ENCODE measurements at places on chromosomes 2 and 18. TPM values are rescaled to one million over a fixed set of nuclear protein-coding genes. Genes with fewer than 3 reads are reported as not detected.

Gene IL36RN
- polyA plus RNA-seq = 0.16 TPM

- no peak for DNase-seq
Observed at GRCh38 chr2:239110595-239111048, 262.7 kb downstream of the TWIST2 start.

DNA sequence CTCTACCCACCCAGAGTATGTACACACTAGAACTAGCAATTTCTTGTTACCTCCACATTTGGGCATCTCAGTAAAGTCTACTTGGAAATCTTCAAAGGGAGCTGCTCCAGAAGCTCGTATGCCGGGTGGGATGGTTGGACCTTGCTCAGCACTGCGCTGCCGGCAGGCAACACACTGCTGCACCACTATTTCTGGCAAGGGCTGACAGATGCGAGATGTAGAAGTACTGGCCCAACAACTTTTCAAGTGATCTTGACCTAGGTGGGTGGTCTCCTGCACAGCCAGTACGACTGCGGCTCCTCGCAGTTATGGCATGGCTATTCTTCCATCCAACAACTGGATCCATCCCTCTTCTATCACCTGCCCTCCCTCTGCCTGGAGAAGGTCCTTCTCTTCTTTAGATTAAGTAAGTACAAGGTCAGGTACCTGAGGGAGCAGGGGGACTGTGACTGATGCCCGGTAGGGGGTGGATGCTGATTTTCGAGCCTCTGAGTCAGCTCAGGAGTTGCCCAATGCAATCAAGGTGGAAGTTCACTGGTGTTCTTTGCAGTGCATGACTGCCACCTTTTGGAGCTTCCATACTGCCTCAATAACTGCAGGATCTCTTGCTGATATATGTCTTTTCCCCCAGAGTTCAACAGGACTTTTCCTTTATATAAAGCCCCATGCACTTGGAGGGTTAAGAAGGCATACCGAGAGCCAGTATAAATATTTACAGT is 100.4 kb upstream of the SLC1A4 start:
- DNase-seq = no peak

- DNase-seq = peak; percentile 74
Observed at GRCh38 chr2:71190656-71191569, 36.0 kb downstream of the PAIP2B start.

- no peak for DNase-seq
Observed at GRCh38 chr2:66426244-66427111, 8.4 kb upstream of the MEIS1 start.

Gene B3GNT7
- 0.44 TPM for polyA plus RNA-seq

GRCh38 chr2:56912490-56912889 is 728.7 kb downstream of the CCDC85A start:
- no peak for DNase-seq

GRCh38 chr18:2293109-2293839 is 278.0 kb downstream of the METTL4 start:
- no peak for DNase-seq

- no peak for DNase-seq
Observed at GRCh38 chr2:161173541-161174194, 13.4 kb downstream of the TANK start.

- DNase-seq = peak; percentile 54
Observed at GRCh38 chr18:34957119-34957863, 83.9 kb upstream of the MAPRE2 start.

GRCh38 chr2:147610496-147611040 is 234.3 kb upstream of the ACVR2A start:
- DNase-seq = no peak

Gene IMMT
- 67.1 TPM for polyA plus RNA-seq

GRCh38 chr18:13178197-13178596 is 40.4 kb upstream of the LDLRAD4 start:
- no peak for DNase-seq

GRCh38 chr2:224638301-224638823 is 53.2 kb upstream of the CUL3 start:
- DNase-seq = peak; percentile 22

- no peak for DNase-seq
Observed at GRCh38 chr2:178787155-178787554, 20.1 kb downstream of the TTN start.

GRCh38 chr2:20916604-20917286 is 93.8 kb upstream of the LDAH start:
- peak; percentile 55 for DNase-seq

Gene STAT4
- polyA plus RNA-seq = 0.59 TPM

DNA sequence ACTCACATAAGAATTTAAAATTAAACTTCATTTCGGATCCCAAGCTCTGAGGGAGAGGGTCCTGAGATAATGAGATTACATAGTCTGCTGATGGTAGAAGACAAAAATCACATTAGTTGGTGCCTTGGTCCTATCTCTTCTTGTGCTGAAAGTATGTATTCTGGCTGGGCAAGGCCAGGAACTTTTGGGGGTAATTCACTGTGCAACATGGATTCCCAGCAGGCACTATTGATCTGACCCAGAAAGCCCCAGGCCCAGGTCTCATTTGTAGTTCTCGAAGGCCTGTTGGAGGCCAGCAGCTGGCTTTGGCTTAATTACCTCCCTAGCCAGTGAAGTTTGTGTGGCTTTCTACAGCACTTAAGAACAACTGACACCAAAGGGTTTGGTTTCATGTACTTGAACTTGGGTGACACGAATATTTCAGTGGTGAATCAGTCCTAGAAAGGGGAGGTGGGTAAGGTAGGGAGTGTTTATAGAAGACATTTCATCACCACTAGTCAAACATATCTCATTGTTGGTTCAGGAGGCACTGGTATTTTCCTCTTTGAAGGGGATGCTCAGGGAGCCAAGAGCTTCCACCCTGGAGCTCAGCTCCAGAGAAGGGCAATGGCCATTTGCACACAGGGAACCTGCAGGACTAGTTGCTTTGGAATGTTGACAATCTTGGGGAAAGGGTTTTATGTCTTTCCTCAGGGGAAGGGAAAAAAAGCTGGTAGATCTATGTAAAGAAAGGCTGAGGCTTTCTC is 217.8 kb downstream of the OSR1 start:
- no peak for DNase-seq

Gene CHRNG
- polyA plus RNA-seq = 94.8 TPM

DNA sequence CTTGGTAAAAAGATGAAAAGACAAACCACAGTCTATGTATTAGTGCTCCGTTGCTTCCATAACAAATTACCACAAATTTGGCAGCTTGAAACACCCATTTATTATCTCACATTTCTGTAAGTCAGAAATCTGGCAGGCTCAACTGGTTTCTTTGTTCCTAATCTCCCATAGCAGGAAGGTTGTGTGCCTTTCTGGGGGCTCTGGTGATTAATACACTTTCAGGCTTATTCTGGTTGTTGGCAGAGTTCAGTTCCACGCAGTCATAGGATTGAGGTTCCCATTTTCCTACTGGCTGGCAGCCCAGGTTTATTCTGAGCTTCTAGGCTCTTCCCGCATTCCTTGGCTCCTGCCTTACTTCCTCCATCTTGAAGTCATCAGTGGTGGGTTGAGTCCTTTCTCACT is 189.3 kb downstream of the ANAPC1 start:
- peak; percentile 97 for DNase-seq

Gene GAD1
- polyA plus RNA-seq = 0.79 TPM

GRCh38 chr2:223538920-223539440 is 63.2 kb downstream of the SCG2 start:
- DNase-seq = peak; percentile 89

Gene TMEM163
- polyA plus RNA-seq = 3.5 TPM

- DNase-seq = no peak
Observed at GRCh38 chr2:6993229-6993640, 76.0 kb downstream of the RNF144A start.

DNA sequence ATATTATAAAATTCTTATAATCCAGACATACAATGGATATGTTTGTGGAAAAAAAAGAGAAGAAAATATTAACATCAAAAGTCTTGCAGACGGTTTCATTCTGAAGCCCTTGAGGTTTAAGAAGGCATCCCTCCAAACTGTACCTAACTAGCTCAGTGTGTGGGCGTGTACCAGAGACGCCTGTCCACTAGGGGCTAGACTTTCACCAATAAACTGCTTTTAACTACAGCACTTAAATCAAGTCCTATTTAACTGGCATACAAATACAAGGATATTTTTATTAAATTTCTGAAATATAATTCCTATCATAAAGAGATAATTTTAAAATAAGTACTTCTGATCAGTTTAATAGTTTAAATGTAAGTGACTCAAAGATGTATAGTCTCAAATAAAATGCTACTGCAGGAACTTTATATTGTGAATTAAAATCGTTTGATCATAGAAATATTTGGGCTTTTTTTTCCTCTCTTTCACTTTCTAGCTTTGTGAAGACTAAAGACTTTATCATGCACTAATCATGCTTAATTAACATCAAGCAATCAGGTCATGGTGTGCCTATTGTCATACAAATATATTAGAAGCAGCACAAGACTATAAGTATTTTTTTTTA is 437.7 kb downstream of the SATB2 start:
- peak; percentile 23 for DNase-seq

DNA sequence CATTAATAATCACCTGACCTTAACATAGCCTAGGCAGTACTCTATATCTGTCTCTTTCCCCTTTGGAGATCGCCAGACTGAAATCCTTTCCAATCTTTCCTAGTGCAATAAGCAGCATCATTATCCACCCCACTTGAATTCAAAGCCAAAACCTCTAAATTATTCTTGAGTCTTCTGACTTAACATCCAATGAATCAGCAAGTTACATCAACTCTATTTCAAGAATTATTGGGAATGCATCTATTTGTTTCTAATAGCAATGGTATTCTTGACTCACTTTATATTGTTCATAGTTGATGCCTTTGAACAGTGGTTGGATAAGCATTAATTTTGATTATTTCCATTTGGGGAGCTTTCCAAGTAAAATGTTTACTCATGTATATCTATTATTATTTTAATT is 144.8 kb downstream of the ZNF804A start:
- DNase-seq = no peak

Gene KCNF1
- polyA plus RNA-seq = 5.5 TPM

DNA sequence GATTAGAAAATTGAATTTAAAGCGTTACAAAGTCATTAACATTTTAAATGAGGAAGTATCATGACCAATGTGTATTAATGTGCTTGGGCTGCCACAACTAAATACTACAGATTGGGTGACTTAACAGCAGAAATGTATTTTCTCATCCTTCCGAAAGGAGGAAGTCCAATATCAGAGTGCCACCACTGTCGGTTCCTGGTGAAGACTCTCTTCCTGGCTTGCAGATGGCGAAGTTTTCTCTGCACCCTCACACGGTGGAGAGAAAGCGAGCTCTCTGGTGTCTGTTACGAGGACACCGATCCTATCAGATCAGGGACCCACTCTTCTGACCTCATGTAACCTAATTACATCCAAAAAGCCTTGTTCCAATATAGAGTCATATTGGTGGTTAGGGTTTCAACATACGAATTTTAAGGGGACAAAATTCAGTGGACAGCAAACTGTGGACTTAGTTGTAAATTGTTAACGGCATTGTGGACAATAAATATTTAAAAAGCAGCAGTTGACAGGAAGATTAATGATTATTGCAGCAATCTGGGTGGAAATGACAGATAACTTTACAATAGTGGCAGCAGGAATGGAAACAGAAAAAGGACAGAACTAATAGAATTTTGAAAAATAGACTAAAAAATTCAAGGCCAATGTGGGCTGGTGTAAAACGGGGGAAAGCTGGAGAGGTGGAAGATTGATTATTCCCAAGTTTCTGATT is 35.1 kb upstream of the CYRIA start:
- no peak for DNase-seq

GRCh38 chr18:64099244-64099643 is 49.6 kb downstream of the LINC00305 start:
- DNase-seq = no peak

Gene BMP10
- not detected for polyA plus RNA-seq

Gene ABCA12
- not detected for polyA plus RNA-seq

GRCh38 chr2:101699755-101700461 is 2.4 kb downstream of the MAP4K4 start:
- DNase-seq = peak; percentile 43

DNA sequence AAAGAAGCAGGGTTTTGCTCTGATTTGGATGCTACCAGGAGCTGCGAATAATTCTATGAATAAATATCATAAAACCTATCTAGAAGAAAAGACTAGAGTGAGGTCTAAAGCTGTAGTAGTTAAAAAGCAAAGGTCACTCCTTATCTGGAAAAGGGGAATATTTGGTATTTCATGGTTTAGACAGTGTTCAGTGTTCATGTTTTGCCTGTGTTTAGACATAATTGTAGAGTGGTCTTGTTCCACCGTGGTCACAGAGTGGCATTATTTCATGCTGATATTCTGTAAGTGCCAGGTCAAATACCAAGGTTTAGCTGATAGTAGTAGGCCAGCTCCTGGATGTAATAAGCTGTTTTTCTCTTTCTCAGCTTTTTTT is 10.8 kb downstream of the SPAST start:
- no peak for DNase-seq

Gene VAMP5
- 40.1 TPM for polyA plus RNA-seq

- no peak for DNase-seq
Observed at GRCh38 chr2:179376881-179377280, 112.2 kb upstream of the SESTD1 start.

- peak; percentile 59 for DNase-seq
Observed at GRCh38 chr2:43605079-43605655, 9.3 kb upstream of the THADA start.

Gene ALK
- 0.29 TPM for polyA plus RNA-seq

GRCh38 chr2:131143803-131144202 is 38.7 kb downstream of the PLEKHB2 start:
- DNase-seq = no peak

Gene IL1RN
- polyA plus RNA-seq = 0.75 TPM

Gene SLC5A7
- 0.72 TPM for polyA plus RNA-seq

GRCh38 chr2:180970016-180970415 is 10.4 kb upstream of the UBE2E3 start:
- no peak for DNase-seq

DNA sequence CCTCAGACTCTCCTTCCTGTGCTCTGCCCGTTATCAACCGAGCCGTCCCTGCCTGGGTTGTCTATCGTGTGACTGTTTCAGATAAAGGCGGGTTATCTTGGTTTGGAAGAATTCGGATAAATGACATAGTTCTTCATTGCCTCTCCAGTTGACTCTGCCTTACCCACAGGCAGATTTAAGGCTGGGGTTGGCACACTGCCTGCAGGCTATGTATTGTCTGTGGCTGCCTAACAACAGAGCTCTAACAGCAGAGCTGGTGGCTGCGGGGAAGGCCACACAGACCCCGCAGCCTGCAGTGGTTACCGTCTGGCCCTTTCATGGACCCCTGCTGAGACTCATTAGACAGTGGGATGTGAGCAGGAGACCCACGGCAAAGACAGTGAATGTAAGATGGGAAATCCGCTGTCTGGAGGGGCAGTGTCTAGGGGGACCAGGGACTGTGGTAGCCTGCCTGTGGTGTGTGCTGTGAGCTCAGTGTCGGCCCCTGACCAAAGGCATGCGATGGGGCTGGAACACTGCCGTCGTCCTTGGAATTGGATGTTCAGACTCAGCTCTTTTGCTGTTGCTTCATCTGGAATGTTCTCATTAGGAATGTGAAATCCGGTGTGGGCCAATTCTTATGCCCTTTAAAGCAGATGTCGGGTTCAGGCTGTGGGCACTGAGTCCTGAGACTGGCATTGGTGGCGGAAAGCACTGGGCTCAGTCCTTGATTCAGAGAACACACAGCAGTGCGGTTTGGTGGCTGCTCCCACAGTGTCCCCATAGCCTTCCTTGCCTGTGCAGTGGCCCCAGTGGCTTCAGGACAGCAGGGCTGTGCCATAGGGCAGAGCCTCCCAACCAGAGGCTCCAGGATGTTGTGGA is 44.5 kb downstream of the SH3RF3 start:
- peak; percentile 79 for DNase-seq

GRCh38 chr18:48134609-48135008 is 204.2 kb upstream of the SMAD2 start:
- DNase-seq = no peak

Gene RESP18
- not detected for polyA plus RNA-seq

Gene INHA
- 0.78 TPM for polyA plus RNA-seq

Gene LYG2
- polyA plus RNA-seq = 0.25 TPM

GRCh38 chr18:6079406-6079805 is 184.1 kb upstream of the TMEM200C start:
- DNase-seq = no peak
